ENCODE measurements at places on chromosomes 12 and 14. TPM values are rescaled to one million over a fixed set of nuclear protein-coding genes. Genes with fewer than 3 reads are reported as not detected.
A peak's percentile ranks its signal among the peaks of the same experiment; 100 is the strongest.

Gene RNASE4
- total RNA-seq: 0.79 TPM

- peaks cover 24% of the 10 kb centered on the region for H3K27me3 ChIP-seq
- no peak for DNase-seq
- H3K27ac ChIP-seq: no peak overlapping the region
- peaks cover 44% of the 10 kb centered on the region for H3K4me1 ChIP-seq
- no peaks in the 10 kb centered on the region for H3K36me3 ChIP-seq
Observed at GRCh38 chr12:123933214-123933613, 39.4 kb downstream of the CCDC92 start.

Gene MPHOSPH9
- total RNA-seq: 104 TPM

GRCh38 chr14:69708049-69708448 lies 58.9 kb upstream of the SRSF5 start:
- no peak overlapping the region for H3K4me3 ChIP-seq
- peaks cover 42% of the 10 kb centered on the region for H3K4me1 ChIP-seq
- no peak for DNase-seq
- peaks cover 12% of the 10 kb centered on the region for H3K36me3 ChIP-seq

DNA sequence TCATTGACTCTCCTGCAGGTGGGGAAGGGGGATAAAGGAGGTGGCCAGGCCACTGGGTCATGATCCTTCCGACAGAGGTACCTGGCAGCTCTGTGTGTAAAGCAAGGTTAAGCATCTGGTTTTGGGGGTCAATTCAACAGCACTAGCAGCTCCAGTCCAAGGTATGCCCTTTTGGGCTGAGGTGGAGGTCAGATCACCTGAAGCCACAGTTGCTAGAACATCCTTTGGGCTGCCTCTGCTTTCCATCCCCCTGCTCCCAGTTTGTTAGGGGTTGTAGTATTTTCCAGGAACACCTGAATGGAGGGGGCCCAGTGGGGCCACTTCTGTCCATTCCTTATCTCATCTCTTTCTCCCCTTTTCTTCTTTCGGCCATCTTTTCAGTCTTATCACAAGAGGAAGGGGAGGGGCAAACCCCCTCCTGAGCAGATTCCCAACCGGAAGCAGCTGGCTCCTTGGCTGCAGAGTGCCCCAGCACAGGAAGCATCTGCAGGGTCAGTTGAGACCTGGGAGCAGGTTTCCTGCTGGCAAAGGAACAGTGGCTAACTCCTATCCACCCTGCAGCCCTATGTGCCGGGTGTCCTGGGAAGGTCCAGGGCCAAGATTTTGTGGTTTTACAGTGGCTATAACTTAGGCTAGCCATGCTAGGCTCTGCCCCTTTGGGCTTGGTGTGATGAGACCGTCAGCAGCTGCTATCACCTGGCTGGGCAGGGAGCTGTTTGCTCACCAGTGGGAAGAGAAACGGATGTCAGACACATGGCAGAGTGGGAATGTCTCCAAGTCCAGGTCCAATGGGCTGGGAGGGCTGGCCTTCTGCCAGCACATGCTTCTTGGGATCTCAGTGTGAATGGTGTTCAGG lies 40.2 kb downstream of the SH2B3 start:
- peaks cover 9% of the 10 kb centered on the region for H3K36me3 ChIP-seq
- no peaks in the 10 kb centered on the region for H3K27me3 ChIP-seq
- H3K4me3 ChIP-seq: peak overlapping the region; percentile 48
- no peak for DNase-seq
- H3K27ac ChIP-seq: peak overlapping the region; percentile 51

- H3K27me3 ChIP-seq: no peaks in the 10 kb centered on the region
- no peak overlapping the region for H3K4me3 ChIP-seq
- no peak overlapping the region for H3K27ac ChIP-seq
- H3K36me3 ChIP-seq: no peaks in the 10 kb centered on the region
- DNase-seq: no peak
- H3K4me1 ChIP-seq: no peaks in the 10 kb centered on the region
Observed at GRCh38 chr14:104103061-104103445, 17.6 kb downstream of the ASPG start.

- H3K36me3 ChIP-seq: no peaks in the 10 kb centered on the region
- no peak for DNase-seq
- H3K4me1 ChIP-seq: no peaks in the 10 kb centered on the region
- H3K27ac ChIP-seq: no peak overlapping the region
Observed at GRCh38 chr14:86714575-86714974, 1184.6 kb downstream of the FLRT2 start.

GRCh38 chr14:20333494-20333841 lies 389 bp upstream of the CCNB1IP1 start:
- peaks cover 57% of the 10 kb centered on the region for H3K4me1 ChIP-seq
- H3K4me3 ChIP-seq: peak overlapping the region; percentile 98
- peak overlapping the region; percentile 98 for H3K27ac ChIP-seq
- no peaks in the 10 kb centered on the region for H3K27me3 ChIP-seq
- no peak for DNase-seq

- H3K36me3 ChIP-seq: no peaks in the 10 kb centered on the region
- H3K27me3 ChIP-seq: no peaks in the 10 kb centered on the region
- no peaks in the 10 kb centered on the region for H3K4me1 ChIP-seq
- no peak for DNase-seq
- H3K4me3 ChIP-seq: no peak overlapping the region
Observed at GRCh38 chr12:72453550-72453949, 181.4 kb downstream of the TRHDE start.

GRCh38 chr14:23058654-23059504 lies 1.6 kb upstream of the CDH24 start:
- peaks cover 12% of the 10 kb centered on the region for H3K27me3 ChIP-seq
- H3K36me3 ChIP-seq: peaks cover 3% of the 10 kb centered on the region
- no peak overlapping the region for H3K4me3 ChIP-seq

Gene RSRC2
- total RNA-seq: 98.0 TPM

DNA sequence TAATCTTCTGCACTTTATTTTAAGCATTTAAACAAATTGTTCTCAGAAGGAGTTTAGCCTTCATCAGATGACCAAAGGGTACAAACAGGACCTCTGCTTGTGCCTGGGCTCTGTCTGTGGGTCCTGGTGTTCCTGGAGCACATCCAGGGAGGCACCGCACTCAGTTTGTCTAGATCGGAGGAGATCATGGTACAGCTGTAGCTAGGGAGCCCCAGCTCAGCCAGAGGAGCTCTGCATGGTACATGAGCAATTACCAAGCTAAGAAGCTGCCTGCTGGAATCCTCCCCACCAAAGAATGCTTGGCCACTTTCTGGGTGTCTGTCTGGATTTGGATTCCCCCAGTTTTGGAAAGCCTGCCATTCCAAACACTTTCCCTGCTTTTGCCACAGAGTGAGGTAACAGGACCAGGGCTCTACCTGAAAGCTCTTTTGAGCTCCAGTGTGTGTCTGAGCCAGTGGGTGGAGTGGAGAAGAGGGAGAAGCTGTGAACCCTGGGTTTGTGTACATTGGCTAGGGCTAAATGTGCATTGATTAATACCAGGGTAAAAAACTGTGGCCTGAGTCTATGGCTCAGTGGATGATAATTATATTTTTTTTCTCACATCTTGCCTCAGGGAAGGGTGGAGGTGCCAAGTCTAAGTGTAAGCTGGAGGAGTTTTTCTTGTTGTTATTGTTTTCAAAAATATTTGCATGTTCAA lies 163.7 kb upstream of the IGF1 start:
- no peaks in the 10 kb centered on the region for H3K4me1 ChIP-seq
- DNase-seq: no peak
- no peak overlapping the region for H3K27ac ChIP-seq
- H3K4me3 ChIP-seq: no peak overlapping the region

- no peak overlapping the region for H3K27ac ChIP-seq
- no peaks in the 10 kb centered on the region for H3K36me3 ChIP-seq
- no peak for DNase-seq
- no peaks in the 10 kb centered on the region for H3K4me1 ChIP-seq
Observed at GRCh38 chr12:60644076-60644475, 1048.2 kb downstream of the SLC16A7 start.

Gene REP15
- total RNA-seq: not detected

Gene ACSS3
- not detected for total RNA-seq

GRCh38 chr12:106248846-106249371 lies 1.1 kb upstream of the CKAP4 start:
- no peak overlapping the region for H3K27ac ChIP-seq
- peak overlapping the region; percentile 64 for H3K4me3 ChIP-seq
- peak; percentile 31 for DNase-seq
- peaks cover 25% of the 10 kb centered on the region for H3K4me1 ChIP-seq

Gene TCL1B
- not detected for total RNA-seq

DNA sequence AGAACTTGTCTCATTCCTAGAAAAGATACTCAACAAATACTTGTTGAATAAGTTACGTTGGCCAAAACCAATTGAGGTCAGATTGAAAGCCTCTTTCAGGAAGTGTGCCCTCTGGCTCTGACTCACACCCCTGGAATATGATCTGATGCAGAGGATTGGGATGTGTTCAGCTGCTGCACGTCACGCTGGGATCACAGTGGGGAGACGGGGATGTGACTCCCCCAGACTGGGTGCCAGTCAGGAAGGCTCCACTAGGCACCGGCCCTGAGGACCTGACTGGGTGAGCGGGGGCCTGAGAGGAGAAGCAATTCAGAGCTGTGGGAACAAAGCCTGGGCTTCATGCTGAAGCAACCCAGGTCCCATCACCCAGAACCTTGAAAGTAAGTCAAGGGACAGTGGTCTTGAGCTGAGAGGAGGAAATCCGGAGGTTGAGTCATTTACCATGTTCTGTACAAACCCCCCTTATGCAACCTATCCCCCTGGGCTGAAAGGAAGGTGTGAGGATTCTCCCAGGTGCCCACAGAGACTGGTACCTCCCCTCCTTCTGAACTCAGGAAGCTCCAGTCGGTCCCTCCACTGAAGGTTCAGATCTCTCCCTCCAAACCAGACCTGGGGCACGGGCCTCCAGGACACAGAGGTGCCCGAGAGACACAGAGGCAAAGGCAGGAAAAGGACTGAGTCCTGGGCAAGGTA lies 3.9 kb downstream of the CEBPE start:
- H3K4me3 ChIP-seq: no peak overlapping the region
- DNase-seq: no peak
- H3K27me3 ChIP-seq: no peaks in the 10 kb centered on the region
- peaks cover 31% of the 10 kb centered on the region for H3K4me1 ChIP-seq

- no peaks in the 10 kb centered on the region for H3K36me3 ChIP-seq
- DNase-seq: no peak
- no peak overlapping the region for H3K27ac ChIP-seq
- H3K4me1 ChIP-seq: peaks cover 5% of the 10 kb centered on the region
Observed at GRCh38 chr12:27610374-27610773, 85.9 kb upstream of the REP15 start.
